ENCODE measurements at places on chromosomes 5 and 9. TPM values are rescaled to one million over a fixed set of nuclear protein-coding genes. Genes with fewer than 3 reads are reported as not detected.

Gene PCDHGB1
- 0.49 TPM for total RNA-seq

Gene PCDHGA8
- 0.89 TPM for total RNA-seq

Gene TTC33
- total RNA-seq, result 3.7 TPM

Gene ZNF483
- 2.3 TPM for total RNA-seq

Gene SPATA31D3
- total RNA-seq, result not detected

Gene TMEFF1
- 3.3 TPM for total RNA-seq

Gene GRIA1
- not detected for total RNA-seq

Gene SLC6A3
- not detected for total RNA-seq

Gene BHMT
- 1.1 TPM for total RNA-seq

Gene GPX8
- 60.6 TPM for total RNA-seq

Gene TLX3
- total RNA-seq, result not detected
